ENCODE measurements at places on chromosomes 3 and 15.

DNA sequence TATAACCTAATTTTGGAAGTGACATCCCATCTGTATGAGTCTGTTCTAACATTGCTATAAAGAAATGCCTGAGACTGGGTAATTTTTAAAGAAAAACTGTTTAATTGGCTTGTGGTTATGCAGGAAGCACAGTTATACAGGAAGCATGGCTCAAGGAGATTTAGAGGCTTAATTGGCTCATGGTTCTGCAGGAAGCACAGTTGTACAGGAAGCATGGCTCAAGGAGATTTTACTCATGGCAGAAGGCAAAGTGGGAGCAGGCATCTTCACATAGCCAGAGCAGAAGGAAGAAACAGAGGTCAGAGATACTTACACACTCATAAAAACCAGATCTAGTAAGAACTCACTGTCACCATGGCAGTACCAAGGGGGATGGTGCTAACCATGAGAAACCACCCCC lies 193.1 kb upstream of the ADAMTS9 start:
- no peak for DNase-seq

- peak; percentile 39 for DNase-seq
Observed at GRCh38 chr3:56157693-56158362, 310.4 kb downstream of the ERC2 start.

DNA sequence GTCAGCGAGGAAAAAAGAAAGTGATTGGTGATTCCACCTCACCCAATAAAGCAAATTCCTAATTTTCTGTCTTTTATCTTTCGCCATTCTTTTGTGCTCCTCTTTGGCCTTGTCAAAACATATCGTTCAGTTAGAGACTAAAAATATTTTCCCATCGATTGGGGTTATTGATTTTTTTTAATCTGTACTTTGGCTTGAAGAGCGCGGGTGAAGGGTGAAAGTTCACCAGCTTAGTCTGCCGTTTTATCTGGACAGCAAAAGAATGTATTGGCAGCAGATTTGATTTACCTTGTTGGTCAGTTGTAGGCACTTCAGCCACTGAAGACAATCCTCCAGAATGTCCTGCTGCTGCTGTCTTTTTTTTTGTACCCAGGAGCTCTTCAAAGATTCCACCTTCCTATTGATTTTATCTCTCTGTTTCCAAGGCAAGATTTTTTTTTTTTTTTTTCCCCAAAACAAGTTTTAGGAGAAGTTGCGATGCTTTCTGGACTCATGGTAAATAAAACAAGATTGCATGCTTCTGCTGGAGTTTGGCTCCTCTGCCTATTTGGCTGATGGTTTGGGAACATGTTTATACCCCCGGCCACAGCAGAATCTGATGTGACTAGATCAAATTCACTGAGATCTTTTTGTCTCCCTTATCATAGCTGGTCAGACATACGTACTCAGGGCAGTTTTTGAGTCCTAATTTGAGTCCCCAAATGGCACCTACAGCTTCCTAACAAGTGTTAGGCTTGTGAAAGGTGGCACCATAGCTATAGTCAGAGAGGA lies 269.3 kb upstream of the ONECUT1 start:
- no peak for DNase-seq

DNA sequence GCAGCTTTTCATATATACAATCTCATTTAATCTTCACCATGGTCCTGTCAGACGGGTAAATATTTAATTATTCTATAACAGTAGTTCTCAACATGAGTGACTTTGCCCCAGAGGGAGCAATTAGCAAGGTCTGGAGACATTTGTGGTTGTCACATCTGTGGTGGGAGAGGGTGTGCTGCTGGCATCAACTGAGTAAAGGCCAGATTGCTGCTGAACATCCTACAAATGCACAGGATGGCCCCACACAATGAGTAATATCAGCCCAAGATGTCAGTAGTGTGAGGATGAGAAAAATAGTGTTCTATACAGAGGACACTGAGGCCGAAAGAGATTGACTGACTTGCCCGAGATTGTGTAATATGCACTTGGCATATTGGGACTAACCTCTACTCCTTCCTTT lies 156.0 kb downstream of the AGBL1 start:
- DNase-seq = no peak

- no peak for DNase-seq
Observed at GRCh38 chr15:66099950-66100671, 153.4 kb downstream of the MEGF11 start.

DNA sequence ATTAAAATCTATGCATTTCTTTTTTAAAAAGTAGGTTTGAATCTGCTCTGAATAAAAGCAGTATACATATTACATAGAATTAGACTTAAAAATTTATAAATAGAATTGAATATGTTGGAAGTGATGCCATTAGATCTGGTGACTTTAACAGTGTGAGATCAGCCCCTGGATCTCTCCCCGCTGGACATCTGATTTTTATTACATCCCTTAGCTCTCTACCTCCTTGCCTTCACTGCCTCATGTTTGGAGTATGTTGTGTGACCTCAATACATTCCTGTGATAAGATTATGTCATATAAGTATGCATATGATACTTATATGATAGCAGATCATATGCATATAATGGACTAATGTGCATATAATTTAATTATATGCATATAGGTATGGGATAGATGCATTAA lies 643.4 kb upstream of the NR2F2 start:
- no peak for DNase-seq

GRCh38 chr3:182970811-182971418 lies 9.4 kb downstream of the DCUN1D1 start:
- no peak for DNase-seq

DNA sequence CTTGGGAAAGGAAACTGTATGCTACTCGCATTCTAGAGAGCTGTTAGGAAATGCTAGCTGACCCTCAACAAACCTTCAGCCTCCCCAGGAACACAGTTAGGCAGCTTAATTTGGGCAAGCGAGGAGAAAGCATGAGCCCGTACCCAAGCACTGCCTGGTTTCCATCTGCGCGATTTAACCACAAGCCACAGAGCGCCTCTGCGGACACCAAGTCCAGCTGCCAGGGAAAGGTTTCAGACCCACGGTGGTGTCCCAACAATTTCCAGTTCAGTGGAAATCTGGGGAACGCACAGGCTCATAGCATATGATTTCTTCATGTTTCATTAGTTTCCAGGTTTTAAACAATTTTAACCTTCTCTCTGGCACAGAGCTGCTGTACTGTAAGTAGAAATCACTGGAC lies 617.6 kb downstream of the FHIT start:
- DNase-seq = peak; percentile 53

GRCh38 chr3:52925405-52926313 lies 28.3 kb upstream of the STIMATE start:
- no peak for DNase-seq

DNA sequence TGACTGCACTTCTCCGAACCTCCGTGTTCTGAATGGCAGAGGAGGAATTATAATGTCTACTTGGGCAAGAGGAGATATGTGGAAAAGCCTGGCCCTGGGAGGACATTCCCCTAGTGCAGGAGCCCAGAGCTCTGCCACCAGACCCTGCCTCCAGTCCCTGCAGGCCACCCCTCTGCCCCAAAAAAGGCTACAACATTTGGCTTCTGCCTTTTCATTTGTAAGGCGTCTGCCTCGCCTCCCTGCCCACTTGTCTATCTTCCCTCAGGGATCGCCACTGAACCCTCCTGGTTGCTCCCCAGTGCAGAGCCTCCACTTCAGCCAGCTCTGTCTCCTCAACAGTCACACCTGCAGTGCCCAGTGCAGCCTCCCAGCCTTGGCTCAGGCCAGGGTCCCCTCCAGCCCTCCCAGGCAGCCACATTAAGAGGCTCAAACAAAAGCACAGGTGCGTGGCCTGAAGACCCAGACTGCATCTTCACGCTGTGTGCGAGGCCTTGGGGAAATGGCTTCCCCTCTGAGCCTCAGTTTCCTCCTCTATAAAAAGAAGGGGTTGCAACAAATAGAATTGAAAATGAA lies 125.9 kb upstream of the SMAD3 start:
- DNase-seq = no peak

GRCh38 chr3:77247817-77248216 lies 207.9 kb downstream of the ROBO2 start:
- DNase-seq = no peak

GRCh38 chr15:40768521-40769273 lies 1.1 kb upstream of the C15orf62 start:
- no peak for DNase-seq

DNA sequence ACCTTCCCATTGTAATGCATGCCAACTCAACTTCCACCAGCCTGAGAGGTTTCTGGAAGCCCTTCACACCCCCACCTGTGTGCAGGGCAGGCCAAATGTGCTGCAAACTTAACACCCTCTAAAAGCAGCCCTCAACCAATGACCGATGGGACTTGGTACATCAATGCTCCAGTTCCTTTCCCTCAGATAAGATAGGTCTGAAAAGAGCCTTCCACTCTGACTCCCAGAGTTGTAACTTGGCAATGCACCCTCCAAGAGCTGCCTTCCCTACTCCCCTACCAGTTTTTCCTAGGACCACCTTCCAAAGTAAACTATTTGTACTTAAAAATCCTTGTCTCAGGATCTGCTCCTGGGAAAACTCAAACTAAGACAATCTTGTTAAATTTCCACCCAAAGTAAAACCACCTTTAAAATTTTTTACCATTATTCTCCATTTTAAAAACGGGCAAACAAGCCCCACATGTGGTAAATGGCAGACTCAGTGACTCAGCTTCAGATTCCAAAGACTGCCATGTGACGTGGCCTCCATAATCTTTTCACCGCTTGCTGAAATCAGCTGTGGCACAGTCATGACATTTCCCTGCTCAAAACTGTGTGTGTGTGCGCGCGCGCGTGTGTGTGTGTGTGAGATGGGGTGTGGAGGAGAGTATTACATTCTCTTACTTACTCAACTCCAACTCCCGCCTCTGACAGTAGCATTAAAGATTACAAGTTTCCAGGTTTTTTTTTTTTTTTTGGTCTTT lies 17.2 kb downstream of the RASGRP1 start:
- no peak for DNase-seq

GRCh38 chr3:182244222-182244971 lies 532.7 kb downstream of the SOX2 start:
- no peak for DNase-seq

- no peak for DNase-seq
Observed at GRCh38 chr15:91915576-91915975, 62.1 kb downstream of the SLCO3A1 start.

DNA sequence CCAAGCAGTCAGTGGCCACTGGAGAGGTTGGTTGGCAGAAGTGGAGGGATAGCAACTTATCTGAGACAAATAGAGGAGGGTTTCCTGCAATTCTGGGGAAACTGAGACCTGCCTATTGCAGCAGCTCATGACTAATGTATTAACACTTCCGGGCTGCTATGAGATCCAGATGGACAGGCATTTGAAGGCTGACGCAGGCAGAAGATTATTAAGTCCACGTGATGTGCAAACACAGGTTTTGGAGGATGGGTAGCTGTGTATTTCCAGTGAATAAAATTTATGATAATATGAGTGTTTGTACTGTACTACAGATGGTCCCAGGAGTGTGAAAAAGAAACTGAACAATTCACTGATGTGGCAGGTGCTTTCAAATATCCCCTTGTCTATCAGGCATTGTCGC lies 28.5 kb upstream of the CFAP161 start:
- no peak for DNase-seq

DNA sequence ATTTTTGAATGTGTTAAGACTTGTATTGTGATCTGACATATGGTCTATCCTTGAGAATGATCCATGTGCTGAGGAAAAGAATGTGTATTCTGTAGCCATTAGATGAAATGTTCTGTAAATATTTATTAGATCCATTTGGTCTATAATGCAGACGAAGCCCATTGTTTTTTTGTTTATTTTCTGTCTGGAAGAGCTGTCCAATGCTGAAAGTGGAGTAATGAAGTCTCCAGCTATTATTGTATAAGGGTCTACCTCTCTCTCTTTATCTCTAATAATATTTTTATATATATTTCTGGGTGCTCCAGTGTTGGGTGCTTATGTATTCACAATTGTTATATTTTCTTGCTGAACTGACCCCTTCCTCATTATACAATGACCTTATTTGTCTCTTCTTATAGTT lies 250.6 kb upstream of the GADL1 start:
- no peak for DNase-seq

- DNase-seq = peak; percentile 76
Observed at GRCh38 chr3:72270072-72270681, 485.2 kb upstream of the PROK2 start.

GRCh38 chr15:41169086-41169485 lies 53.0 kb upstream of the INO80 start:
- DNase-seq = no peak

GRCh38 chr3:41893977-41894376 lies 67.9 kb downstream of the ULK4 start:
- DNase-seq = no peak

DNA sequence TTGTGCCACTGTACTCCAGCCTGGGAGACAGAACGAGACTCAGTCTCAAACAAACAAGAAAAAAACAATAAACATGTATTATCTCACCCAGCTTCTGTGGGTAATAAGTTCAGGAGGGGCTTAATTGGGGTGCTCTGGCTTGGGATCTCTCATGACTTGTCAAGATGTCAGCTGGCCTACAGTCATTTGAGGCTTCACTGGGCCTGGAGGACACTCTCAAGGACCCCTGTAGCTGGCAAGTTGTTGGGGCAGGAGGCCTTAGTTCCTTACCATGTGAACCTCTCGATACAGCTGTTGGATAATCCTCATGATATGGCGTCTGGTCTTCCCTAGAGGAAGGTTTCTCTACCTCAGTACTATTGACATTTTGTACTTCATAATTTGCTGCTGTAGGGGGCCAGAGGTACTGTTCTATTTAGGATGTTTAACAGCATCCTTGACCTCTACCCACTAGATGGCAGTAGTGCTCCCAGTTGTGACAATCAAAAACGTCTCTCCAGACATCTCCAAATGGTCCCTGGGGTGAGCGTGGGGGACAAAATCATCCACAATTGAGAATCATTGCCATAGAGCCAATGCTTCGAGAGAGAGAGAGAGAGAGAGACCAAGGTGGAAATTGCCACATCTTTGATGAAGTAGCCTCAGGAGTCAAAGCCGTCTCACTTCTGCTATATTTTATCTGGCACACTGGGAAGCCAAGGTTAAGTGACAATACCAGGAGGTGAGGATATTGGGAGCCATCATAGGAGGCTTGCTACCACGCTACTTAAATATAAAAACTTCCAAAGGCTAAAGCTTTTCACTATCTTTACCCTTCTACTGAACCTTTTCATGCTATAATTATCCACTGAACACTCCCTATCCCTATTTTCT lies 23.9 kb upstream of the SLTM start:
- no peak for DNase-seq

GRCh38 chr3:101464235-101464634 lies 48.8 kb downstream of the SENP7 start:
- DNase-seq = no peak

- no peak for DNase-seq
Observed at GRCh38 chr3:23071758-23072157, 131.4 kb upstream of the UBE2E2 start.
